Calu3 (cell line): ENCODE measurements at places on chromosomes 3 and 15. TPM values are rescaled to one million over a fixed set of nuclear protein-coding genes. Genes with fewer than 3 reads are reported as not detected.

Gene NCBP2
- 67.1 and 71.5 TPM in 2 replicates for total RNA-seq

DNA sequence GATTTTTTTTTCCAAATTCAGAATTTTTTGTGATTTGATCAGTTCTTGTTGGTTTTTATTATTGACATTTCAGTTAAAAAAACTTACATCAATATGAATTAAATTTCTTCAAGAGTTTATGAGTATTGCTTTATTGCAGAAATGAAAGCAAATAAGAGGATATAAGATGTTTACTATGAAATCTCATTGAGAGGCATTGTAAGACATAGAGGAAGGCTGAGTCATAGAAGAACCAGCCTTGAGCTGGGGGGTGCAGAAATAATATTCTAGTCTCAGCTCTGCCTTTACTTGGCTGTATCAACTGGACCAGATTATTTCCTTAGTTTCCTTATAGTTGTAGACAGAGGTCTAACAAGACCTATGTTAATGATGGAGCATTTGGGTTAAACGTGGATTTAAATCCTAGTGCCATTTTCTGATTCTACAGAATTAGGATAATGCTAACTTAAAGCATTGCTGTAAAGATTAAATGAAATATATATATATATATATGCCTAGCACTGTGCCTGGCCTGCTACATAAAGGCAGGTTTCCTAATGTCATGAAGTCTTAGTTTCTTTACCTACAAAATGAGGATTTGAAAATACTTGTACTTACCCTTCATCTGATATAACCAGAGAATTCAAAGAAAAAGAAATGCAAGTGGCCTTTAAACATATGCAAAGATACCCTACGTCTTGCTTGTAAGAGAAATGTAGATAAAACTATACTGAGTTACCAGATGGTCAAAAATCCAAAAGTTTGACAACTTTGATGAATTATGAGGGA is 7.3 kb downstream of the FAM98B start:
- DNase-seq = no peak

- DNase-seq = no peak
Measured at GRCh38 chr3:169090559-169090958, 573.0 kb downstream of the MECOM start.

DNA sequence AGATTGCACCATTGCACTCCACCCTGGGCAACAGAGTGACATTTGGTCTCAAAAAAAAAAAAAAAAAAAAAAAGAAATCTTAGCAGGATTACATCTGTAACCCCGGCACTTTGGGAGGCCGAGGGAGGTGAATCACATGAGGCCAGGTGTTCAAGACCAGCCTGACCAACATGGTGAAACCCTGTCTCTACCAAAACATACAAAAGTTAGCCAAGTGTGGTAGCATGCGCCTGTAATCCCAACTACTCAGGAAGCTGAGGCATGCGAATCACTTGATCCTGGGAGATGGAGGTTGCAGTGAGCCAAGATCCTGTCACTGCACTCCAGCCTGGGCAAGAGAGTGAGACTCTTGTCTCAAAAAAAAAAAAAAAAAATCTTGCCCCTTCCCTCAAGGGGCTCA is 40.4 kb downstream of the LIPC start:
- DNase-seq = no peak

DNA sequence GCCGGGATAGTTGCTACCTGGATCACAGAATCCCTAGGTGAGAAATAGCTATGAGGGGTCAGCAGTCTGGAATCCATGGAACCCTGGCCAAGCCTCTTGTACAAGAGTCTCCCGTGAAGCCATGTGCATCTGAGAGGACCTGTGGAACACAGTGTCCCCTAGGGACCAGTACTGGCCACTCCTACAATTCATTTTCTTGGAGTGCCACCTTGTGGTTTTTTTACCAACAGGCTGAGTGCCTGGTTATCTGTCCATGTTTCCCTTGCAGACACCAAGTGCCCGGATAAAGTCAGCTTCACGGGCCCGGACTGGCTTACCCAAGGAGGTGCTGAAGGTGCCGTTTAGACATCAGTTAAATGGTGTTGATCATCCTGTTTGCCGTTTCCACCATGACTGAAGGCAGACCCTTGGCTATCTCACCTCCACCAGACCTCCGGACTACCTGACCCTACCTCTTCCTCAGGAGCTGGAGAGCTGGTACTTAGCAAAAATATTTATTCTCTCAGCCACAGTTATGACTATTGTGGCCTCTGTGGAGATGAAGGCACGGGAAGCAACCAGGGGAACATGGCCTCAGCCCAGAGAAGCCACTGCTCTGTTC is 93.9 kb downstream of the RBPMS2 start:
- peak; percentile 71 for DNase-seq

Gene BCHE
- total RNA-seq = 1.3 TPM in 2 replicates

- peak; percentile 26 for DNase-seq
Measured at GRCh38 chr3:132290833-132291232, 26.4 kb upstream of the ACP3 start.

Gene GHSR
- not detected in 2 replicates for total RNA-seq

Gene GPR156
- 0.45 and 0.64 TPM in 2 replicates for total RNA-seq

Gene WDR93
- total RNA-seq = not detected in 2 replicates

DNA sequence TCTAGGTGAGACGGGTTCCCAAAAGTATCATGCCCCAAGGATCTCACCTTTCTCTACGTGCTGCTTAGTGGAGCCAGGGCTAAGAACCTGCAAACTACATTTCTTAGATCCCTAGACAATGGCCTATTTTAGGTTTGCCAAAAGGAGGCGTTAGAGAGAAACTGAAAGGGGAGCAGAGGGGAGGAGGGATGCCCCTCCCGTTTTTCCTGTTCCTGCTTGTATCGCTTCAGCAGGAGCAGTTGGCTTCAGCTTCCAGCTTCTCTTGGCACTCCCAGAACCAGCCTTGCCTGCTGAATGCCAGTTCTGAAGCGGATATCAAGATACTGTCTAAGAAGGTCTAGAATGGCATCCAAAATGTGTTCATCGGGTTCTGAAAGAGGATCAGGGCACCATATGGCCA is 58.4 kb upstream of the ABHD17C start:
- DNase-seq = no peak

- no peak for DNase-seq
Measured at GRCh38 chr3:8539419-8539818, 37.8 kb downstream of the LMCD1 start.

Gene UBA7
- total RNA-seq = 26.3 and 40.9 TPM in 2 replicates

DNA sequence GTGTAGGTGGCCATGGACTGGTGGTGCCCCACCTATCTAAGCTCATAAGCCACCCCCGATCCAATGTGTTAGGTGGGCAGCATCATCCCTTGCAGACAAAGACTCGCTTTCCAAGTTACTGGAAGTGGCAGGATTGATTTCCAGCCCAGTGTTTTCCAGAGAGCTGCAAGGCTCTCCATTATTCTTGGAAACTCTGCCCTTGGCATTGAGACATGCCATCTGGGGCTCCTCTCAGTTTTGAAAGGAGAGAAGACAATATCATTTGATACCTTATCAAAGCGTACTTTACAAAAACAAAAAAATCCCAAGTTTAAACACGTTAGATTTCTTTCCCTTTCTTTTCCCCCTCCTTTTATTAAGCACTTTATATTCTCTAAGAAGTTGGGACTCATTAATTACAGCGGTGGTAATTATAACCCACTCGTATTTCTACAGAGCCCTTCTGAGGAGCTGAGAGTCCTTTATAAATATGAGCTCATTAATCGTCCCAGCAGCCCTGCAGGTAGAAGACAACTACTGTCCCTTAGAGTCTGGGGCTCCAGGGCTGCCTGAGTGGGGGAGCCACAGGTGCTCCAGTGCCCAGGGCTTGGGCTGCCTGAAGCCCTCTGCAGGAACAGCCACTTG is 226.1 kb downstream of the TLE3 start:
- no peak for DNase-seq

DNA sequence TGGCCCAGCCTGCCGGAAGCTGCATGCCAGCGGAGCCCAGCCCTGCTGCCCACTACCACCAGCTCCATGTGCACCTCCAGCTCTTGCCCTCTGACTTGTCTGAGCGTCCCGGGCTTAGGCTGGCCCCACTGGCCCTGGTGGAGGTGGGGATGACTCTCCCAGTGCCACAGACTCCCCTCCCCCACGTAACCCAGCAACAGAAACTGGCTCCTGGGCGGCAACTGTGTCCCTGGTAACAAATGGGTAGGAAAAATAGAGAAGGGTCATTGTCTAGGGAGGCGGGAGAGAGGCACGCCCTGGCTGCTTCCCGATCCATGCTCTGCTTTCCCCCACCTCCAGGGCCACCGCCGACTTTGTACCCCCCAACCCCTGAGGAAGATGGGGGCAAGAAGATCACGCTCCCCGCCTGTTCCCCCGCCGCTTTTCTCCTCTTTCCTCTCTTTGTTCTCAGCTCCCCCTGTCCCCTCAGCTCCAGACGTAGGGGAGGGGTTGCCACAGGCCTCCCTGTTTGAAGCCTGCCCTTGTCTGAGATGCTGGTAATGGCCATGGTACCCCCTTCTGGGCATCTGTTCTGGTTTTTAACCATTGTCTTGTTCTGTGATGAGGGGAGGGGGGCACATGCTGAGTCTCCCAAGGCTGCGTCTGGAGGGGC is 10.8 kb upstream of the SEMA3B start:
- no peak for DNase-seq

GRCh38 chr3:159798951-159799350 is 189.7 kb upstream of the IL12A start:
- DNase-seq = peak; percentile 48

DNA sequence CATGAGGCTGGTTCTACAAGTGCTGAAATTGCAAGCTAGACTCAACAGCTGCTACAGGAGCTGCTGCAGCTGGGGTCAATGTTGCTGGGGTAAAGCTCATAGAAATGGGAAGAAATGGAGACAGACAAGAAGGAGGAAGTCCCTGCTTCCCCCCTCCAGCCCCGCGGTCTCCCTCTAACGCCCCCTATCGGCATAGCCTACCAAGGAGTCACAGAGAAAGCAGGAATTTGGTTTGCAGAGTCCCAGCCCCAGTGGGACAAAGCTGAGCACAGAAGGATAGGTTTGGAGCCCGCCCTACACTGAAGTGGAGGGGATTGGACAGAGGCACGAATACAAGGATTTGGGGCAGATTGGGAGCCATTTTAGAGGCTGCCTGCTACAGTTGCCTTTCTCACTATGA is 176.9 kb upstream of the ANKRD28 start:
- DNase-seq = peak; percentile 12

DNA sequence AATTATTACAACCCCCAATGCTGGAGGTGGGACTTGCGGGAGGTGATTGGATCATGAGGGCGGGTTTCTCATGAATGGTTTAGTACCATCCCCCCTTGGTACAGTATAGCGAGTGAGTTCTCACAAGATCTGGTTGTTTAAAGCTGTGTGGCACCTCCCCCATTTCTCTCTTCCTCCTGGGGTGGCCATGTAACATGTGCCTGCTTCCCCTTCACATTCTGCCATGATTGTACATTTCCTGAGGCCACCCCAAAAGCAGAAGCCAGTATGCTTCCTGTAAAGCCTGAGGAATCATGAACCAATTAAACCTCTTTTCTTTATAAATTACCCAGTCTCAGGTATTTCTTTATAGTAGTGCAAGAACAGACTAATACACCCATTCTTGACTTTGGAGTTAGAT is 20.3 kb upstream of the PROK2 start:
- no peak for DNase-seq

Gene ST3GAL6
- 1.7 and 3.2 TPM in 2 replicates for total RNA-seq

Gene ZNF717
- total RNA-seq = 13.6 and 15.6 TPM in 2 replicates

Gene IL17RD
- 2.0 and 2.2 TPM in 2 replicates for total RNA-seq

DNA sequence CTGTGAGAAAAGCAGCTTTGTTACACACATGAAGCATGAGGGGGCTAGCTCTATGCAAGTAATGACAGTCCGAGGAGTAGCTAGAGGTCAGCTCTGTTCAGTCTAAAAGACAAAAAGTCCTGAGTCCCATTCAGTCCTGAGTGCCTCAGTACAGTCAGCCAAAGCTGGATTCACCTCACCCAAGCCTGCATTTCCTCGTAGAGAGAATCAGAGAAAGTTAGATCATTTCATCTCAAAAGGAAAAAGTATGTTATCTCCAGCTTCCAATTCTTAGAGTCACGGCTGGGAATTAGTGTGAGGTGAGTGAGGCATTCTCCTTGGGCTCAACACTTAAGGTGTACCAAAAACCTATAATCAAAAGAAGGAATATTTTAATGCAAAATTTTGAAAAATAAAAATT is 5.9 kb upstream of the ACP3 start:
- DNase-seq = no peak
